Uterus (tissue), 4 donors: ENCODE measurements at places on chromosomes 7 and 10. TPM values are rescaled to one million over a fixed set of nuclear protein-coding genes. Genes with fewer than 3 reads are reported as not detected.

OR6V1 gene
- not detected for total RNA-seq

NPFFR1 gene
- total RNA-seq = 2.1 TPM

ZP3 gene
- total RNA-seq = 5.9 TPM

FRA10AC1 gene
- 22.8 TPM for total RNA-seq

GAD2 gene
- not detected for total RNA-seq

ZNF736 gene
- 43.2 TPM for total RNA-seq
